ENCODE measurements at places on chromosomes 3 and 15.

- DNase-seq = no peak
Measured at GRCh38 chr3:160987982-160988964, 116.9 kb downstream of the B3GALNT1 start.

DNA sequence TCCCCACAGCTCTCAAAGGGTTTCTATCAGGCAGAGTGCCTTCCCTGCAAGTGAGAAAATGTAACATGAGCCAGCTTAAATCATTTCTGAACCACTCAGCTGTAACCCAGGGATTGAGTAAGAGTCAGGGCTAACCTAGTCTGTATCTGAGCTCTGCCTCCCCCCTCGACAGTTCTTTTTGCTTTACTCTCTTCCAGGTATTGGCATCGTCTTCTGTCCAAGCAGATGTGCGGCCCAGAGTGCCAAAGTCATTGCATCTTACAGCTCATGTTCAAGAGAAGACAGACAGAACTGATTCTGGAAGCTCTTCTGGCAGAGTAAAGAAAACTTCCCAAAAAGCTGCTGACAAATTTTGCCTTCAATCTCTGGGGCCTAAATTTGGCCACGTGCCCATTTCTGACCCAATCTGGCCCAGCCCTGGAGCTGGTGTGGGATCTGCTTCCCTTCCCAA is 74.8 kb downstream of the ABHD5 start:
- DNase-seq = no peak

- no peak for DNase-seq
Measured at GRCh38 chr3:185251272-185251671, 2.6 kb downstream of the EHHADH start.

- no peak for DNase-seq
Measured at GRCh38 chr15:34347951-34348638, 5.0 kb downstream of the NUTM1 start.

DNA sequence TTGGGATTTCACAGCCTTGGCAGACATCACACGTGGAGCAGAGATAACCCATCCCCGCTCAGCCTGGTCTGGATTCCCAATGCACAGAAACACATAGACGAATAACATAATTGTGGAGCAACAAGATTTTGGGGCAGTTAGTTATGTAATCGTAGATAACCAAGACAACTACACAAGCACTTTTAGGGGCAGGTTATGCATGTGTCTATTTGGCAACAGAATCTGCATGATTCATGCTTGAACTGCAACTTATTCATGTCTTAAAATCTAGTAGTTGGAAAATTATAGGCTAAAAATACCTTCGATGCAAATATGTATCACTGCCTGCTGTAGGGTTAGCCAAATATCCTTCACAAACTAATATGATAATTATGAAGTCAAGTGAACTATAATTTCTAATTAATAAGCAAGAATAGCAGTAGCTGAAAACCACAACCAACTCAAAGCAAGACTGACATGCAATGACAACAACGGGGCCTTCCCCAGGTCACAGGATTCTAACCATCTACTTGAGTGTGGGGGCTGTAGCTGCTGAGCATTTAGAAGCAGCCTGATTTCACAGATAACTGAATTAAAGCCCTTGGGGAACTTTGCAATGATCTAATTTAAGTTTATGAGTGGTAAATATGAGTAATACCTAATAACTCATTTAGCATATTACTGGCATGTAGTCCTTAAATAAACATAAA is 31.1 kb downstream of the DGKG start:
- DNase-seq = peak; percentile 9

DNA sequence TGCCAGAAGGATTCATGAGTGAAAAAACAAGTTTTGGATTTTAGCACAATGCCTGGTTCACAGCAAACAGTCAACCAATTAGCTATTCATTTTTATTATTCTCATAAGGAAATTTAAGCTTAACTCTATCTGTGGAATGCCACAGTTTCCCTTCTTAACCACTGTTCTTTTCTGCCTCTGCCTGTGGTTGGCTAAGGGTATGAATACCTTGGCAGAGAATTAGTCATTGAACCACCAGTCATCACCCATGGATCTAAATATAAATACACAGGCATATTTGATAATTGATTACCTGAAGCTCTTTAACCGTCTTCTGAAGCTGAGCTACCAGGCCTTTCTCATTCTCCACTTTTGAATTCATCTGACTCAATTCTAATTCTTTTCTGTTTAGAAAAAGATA is 79.9 kb downstream of the MYH15 start:
- no peak for DNase-seq

DNA sequence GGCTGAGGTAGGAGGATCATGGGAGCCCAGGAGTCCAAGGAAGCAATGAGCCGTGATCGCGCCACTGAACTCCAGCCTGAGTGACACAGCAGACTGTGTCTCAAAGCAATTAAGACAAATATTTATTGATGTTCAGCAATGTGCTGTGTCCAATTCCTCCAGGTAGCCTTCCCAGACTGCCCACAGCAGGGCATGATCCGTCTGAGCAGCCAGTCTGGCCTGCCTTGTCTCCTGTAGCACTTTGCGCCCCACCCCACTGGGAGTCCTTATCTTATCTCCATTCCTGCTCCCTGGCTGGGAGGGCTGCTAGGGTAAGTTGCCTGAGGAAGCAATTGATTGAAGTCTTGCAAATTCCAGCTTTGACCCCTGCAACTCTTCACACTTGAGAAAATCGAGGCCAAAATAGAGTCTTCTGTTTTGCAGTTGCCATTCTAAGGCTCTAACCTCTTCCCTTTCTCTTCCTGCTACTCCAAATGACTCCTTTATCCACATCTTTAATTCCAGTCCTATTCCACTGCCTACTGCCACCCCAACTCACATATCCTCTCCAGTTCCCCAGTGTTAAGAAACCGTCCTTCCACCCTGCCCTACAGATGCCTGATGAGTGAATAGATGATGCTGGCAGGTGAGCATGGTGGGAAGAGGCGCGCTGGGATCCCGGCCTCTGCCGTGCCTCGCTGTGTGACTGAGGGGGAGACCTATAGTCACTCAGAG is 26.9 kb upstream of the LCTL start:
- DNase-seq = no peak
